Amygdala (tissue), 56 donors: ENCODE measurements at places on chromosomes 13 and 19.

DNA sequence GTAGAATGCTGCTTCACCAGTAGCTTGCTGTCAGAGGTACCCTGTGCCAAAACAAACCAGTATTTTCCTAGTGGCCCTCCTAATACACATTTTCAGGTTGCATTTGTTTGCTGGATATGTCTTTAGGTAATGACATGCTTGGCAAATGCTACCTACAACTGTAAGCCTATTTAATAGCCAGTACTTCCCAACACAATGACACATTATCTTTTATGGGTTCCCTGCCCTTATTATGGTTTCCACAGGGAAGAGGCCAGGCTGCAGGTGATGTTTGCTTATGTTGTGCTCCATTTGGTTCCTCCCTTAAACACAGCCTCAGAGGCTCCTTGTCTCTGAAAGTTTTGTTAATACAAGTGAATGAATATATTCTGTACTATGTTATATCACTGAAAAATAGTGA is 24.7 kb downstream of the FRY start:
- no peak for DNase-seq

GRCh38 chr13:28185256-28185655 is 46.9 kb downstream of the PAN3 start:
- DNase-seq: no peak

- no peak for DNase-seq
Observed at GRCh38 chr13:59766236-59766635, 397.5 kb downstream of the DIAPH3 start.

GRCh38 chr13:73943137-73943964 is 190.9 kb downstream of the KLF12 start:
- no peak for DNase-seq

DNA sequence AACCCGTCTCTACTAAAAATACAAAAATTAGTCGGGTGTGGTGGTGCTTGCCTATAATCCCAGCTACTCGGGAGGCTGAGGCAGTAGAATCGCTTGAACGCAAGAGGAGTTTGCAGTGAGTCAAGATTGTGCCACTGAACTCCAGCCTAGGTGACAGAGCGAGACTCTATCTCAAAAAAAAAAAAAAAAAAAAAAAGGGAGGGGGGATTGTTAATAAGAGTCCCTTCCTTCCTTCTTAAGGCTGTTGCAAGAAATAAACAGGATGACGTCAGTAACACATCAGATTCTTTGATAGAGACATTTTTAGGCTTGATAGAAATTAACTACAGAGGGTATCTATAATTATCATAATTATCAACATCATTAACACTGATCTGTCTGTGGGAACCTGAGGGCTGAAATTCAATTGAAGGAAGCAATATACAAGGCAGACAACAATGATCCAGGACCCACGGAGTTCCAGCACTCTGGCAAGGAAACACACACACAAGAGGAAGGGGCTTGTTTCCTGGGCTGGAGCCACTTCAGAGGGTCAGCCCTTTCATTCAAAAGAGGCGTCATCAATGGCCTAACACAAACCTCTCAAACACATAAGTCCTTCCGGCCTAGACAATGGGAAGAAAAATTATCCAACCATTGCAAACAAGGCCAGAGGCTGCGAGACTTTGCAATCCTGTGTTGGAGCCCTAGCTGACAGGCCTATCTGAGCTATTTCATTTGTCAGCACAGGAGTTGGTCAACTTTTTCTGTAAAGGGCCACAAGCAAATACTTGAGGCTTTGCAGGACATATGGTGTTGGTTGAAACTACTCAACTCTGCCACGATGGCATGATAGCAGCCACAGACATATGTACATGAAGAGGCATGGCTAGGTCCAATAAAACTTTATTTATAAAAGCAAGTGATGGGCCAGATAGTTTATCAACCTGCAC is 105.2 kb downstream of the INSR start:
- DNase-seq: no peak
